ENCODE measurements at places on chromosomes 12 and 14.

DNA sequence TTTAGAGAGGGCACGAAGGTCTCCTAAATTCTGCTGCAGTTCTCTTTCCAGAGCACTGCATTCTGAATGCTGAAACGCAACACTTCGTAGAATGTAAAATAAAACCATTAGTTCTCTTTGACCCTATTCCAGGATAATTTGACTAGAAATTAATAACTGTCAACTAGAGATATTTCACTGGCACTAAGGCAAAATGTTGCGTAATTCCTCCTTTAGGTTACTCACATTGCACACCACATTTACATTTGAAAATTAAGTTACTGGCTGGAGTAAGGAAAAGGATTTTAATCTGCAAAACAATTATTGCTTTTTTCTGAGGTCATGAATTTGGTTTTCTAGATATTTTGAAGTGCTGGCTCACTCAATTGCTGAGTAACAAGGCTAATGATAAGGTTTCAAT is 58.0 kb upstream of the TRHDE start:
- no peak for DNase-seq

GRCh38 chr12:58814036-58814435 is 106.3 kb downstream of the LRIG3 start:
- no peak for DNase-seq

DNA sequence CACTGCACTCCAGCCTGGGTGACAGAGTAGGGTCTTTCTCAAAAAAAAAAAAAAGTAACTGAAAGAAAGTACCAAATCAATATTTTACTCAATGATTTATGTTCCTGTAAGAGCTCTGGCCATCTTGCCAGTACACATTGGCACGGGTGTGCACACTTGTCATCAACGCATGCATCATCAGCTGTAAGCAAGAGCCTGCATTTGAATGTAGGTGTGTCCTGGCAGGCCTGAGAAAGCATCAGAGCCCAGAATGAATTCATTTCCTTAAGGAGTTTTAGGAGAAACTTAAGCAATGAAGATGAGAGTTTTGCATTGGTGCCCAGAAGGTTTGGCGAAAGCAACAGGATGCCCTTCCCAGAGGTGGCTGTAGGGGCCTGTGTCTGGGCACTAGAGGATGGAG is 88.5 kb upstream of the FZD10 start:
- no peak for DNase-seq

DNA sequence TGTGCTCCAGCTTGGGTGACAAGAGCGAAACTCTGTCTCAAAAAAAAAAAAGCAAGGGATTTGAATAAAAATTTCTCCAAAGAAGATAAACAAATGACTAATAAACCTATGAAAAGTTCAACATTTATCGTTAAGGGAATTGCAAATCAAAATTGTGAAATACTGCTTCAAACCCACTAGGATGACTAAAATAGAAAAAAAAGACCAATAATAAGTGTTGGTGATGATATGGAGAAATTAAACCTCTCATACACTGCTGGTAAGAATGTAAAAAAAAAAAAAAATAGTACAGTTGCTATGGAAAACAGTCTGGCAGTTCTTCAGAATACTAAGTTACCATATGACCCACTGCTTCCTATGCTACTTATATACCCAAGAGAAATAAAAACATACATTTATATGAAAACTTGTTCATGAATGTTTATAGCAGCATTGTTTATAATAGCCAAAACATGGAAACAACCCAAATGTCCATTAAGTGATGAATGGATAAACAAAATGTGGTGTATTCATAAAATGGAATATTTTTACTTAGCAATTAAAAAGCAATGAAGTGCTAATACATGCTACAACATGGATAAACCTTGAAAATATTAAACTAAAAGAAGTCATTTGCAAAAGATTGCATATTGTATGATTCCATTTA is 39.4 kb upstream of the TMPRSS12 start:
- DNase-seq: no peak

DNA sequence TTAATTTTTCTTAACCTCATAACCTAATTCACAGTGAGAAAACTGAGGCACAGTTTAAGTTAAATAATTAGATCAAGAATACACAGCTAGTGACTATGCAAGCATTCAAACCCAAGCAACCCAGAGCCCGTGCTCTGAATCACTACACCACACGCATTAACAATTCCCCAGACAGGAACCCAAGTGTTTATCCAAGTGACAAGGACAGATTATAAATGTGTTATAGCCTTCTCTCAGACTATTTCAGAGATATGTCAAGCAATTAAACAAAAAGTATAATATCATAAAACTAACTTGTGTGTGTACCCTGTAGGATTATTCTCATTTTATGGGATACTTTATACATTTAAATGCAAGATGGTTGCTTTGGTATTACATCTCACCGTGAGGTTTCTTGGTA is 43.8 kb downstream of the MED13L start:
- DNase-seq: no peak

DNA sequence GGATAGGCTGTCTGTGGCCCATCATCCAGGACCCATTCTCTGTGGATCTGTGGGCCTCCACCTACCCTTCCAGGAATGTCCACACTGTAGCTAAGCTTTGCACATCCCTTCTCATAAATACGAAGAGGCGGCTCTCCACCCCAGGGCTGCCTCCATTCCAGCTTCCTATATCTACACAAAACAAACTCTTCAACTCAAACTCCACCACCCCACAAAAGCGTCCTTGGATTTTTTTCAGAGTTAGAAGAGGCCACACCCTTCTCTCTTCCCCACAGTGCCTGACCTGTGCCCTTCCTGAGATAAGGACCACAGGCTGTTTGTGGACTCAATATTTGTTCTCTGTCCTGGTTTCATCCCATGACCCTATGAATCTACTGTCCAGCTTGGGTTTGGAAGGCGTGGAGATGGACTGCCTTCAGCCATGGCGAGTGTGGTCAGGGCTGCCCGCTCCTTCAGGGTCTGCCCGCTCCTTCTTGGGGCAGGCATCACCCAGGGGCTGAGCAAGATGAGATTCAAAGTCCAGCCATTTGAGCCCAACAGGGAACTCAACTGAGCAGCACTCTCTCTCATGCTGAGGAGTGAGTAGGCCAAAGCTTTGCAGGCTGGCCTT is 13.0 kb upstream of the SERPINA12 start:
- DNase-seq: no peak
